ENCODE measurements at places on chromosomes 1 and 21. TPM values are rescaled to one million over a fixed set of nuclear protein-coding genes. Genes with fewer than 3 reads are reported as not detected.

The FALEC gene
- not detected for total RNA-seq

The TMPRSS2 gene
- total RNA-seq = not detected

The ANGEL2 gene
- total RNA-seq = 18.2 TPM

- DNase-seq = no peak
Measured at GRCh38 chr1:174169342-174169741, 10.0 kb downstream of the RABGAP1L start.

DNA sequence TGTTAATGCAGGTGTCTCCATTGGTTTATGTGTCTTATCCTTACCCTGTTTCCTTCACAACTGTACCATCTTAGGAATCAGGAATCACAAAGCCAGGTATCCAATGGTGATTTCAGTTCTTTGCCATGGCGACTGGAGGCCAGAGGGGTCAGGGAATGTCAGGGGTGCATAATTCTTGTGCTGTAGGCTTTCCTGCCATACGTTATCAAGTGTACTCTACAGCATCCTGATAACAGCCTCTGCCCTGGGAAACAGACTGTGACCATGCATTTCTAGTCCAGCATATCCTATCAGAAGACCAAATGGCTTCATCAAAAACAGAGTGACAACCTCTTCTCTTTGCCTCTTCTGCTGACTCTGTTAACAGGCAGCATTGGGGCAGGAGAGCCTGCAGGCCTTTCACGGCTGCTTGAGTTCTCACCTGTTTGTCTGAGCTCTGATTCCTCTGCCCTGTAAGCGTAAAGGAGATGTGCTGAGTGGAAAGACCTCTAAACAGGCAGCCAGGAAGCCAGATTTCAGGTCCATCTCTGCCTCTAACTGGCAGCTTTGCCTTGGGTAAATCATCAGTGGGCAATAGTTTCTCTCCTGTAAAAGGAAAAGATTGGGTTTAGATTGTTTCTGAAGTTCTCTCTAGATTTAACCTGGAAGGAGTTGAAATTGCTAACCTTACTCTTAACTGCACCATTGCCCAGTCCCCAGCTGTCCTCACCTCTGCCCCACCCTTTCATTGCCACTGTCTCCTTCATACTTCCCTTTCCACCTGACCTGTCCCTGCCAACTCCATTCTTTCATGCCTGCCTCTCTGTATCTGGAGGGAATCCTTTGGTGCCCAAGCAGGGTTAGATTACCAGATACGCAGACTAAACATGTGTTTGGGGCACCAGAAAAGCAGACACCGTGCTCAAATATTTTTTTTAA lies 80.2 kb downstream of the LRRC8D start:
- no peak for DNase-seq

- no peak for DNase-seq
Measured at GRCh38 chr1:77279929-77280328, 1.9 kb upstream of the AK5 start.

GRCh38 chr1:43004587-43005459 lies 46.2 kb upstream of the SLC2A1 start:
- no peak for DNase-seq

GRCh38 chr1:172142324-172142723 lies 278.2 kb upstream of the C1orf105 start:
- DNase-seq = no peak

DNA sequence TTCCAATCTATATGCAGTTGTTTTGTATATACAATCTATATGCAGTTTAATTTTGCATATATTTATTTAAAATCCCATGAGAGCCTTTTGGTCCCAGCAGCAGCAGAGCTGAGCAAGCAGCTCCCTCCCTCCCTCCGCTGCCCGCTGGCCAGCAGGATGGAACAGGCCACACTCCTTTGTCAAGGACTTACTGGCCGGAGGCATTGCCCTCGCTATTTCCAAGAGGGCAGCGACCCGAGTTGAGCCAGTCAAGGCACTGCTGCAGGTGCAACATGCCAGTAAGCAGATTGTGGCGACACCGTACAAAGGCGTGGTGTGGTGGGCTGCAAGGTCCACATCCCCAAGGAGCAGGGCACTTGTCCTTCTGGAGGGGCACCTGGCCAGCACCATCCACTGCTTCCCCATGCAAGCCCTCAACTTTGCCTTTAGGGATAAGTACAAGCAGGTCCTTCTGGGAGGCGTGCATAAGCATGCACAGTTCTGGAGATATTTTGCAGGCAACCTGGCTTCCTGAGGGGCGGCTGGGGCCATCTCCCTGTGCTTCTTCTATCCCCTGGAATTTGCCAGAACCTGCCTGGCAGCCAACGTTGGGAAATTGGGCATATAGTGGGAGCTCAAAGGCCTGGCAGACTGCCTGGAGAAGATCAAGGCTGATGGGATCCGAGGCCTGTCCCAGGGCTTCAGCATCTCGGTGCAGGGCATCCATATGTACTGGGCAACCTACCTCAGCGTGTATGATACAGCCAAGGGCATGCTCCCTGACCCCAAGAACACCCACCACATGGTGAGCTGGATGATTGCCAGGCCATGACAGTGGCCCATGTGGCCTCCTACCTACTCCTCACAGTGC lies 92.2 kb downstream of the OSBPL9 start:
- no peak for DNase-seq

GRCh38 chr1:97599447-97599846 lies 321.4 kb downstream of the DPYD start:
- DNase-seq = no peak
